GM19239 (cell line): ENCODE measurements at places on chromosomes 5 and 9.

- no peak for DNase-seq
Measured at GRCh38 chr5:40834391-40834848, 602 bp downstream of the RPL37 start.

GRCh38 chr5:93303291-93303691 is 277.7 kb downstream of the NR2F1-AS1 start:
- no peak for DNase-seq

- DNase-seq = no peak
Measured at GRCh38 chr9:3241290-3241689, 284.5 kb downstream of the RFX3 start.

GRCh38 chr5:174832811-174833210 is 108.4 kb downstream of the MSX2 start:
- no peak for DNase-seq

DNA sequence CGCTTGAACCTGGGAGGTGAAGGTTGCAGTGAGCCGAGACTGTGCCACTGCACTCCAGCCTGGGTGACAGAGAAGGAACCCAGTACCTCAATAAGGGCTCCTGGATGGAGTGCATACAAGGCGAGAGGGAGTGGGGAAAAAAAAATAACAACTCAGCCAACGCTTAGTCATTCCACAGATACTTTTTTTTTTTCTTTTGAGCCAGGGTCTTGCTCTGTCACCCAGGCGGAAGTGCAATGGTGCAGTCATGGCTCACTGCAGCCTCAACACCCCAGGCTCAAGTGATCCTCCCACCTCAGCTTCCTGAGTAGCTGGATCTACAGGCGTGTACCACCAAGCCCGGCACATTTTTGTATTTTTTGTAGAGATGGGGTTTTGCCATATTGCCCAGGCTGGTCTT is 59.5 kb upstream of the GGTA1 start:
- no peak for DNase-seq

DNA sequence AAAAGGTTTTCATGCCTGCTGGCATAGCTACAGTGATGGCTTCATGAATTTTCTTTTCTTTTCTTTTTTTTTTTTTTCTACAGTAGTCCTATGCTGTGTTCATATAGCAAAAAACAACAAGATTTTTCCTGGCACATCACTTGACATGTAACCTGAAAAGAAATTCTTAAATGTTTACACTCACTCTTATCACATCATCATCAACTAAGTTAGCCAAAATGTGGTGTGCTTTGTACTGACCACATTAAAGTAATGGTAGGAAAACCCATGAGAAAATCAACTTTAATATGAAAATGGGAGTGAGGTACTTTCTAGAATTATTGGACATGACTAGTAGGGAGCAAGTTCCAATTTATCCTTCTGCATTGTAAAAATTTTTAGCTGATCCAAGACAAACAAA is 146.7 kb downstream of the SSBP2 start:
- DNase-seq = no peak
